SJSA1 (cell line): ENCODE measurements at places on chromosomes 11 and 22. TPM values are rescaled to one million over a fixed set of nuclear protein-coding genes. Genes with fewer than 3 reads are reported as not detected.

- H3K27me3 ChIP-seq: no peaks in the 10 kb centered on the region
- DNase-seq: no peak
- H3K4me1 ChIP-seq: no peaks in the 10 kb centered on the region
- H3K27ac ChIP-seq: no peak overlapping the region
Measured at GRCh38 chr11:123718469-123718868, 23.0 kb downstream of the ZNF202 start.

RBFOX2 gene
- total RNA-seq: 92.3 and 144 TPM in 2 replicates

DNA sequence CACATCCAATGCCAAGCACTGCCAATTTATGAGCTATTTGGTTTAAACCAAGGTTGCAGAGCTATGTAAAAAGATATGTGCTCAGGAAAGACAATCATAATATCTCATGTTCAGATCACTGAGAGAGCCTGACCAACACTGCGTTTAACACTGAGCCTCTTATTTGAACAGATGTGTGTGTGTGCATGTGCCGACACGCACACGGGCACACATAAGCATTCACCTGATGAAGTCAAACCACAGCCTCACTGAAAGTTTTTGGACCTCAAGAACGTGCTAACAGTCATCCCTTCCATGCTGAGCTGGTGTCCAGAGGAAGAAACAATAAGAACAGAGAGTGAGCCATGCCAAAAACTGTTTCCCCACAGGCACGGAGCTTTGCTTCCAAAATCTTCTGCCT lies 23.4 kb downstream of the HPS4 start:
- no peaks in the 10 kb centered on the region; the same call in 1 of the 2 replicates for H3K27me3 ChIP-seq
- DNase-seq: no peak
- H3K27ac ChIP-seq: no peak overlapping the region
- no peaks in the 10 kb centered on the region for H3K4me1 ChIP-seq

DNA sequence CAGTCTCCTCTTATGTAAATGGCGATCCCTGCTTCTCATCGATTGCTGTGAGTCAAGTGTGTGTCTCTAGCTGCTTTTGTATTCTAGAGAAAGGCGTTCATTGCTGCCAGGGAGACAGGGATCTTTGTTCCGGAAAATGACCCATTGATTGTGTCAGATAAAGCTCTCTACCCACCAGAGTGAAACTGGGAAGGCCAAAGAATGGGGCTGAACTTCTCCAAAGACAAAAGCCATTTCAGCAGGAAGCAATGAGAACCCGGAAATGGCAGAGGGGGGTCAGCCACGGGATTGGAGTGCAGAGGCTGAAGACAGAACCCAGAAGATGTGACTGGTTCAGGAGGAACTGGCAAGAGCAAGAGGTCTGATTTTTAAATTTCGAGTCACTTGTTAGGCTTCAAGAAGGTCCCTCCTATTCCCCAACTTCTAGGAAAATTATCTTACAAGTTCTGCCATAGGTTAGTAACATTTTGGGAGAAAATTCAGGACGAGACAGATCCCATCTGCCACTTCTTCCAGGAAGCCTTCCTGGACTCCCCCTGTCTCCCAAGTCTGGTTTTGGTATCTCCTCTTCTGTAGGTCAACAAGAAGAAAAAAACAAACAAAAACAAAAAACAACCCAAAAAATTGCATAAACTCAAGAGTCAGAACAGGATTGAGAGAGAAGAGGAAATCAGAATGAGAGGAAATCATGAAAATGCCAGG lies 110.6 kb downstream of the NECTIN1 start:
- H3K27me3 ChIP-seq: no peaks in the 10 kb centered on the region
- peaks cover 33% of the 10 kb centered on the region for H3K4me1 ChIP-seq
- no peaks in the 10 kb centered on the region for H3K36me3 ChIP-seq
- DNase-seq: no peak
- no peak overlapping the region for H3K27ac ChIP-seq

DNA sequence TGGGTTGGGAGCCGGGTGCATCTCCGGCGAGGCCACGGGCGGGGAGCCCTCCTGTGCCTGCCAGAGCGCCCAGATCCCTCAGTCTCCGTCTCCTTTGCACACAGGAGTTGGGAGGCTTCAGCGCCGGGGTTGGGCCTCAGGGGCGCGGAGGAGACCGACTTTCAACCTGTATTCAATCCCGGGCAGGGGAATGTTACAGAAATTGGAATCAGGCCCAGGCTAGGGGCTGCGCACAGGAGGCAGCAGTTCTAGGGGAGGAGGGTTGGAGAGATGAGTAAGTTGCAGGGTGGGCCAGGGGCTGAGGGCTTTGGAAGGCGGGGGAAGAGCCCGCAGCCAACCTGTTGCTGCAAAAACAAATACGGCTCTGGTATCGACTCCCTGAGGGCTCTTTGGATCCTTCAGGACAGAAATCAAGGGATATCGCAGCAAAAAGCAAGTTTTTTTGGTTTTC lies 640 bp upstream of the KCNA4 start:
- H3K36me3 ChIP-seq: no peaks in the 10 kb centered on the region
- H3K4me3 ChIP-seq: no peak overlapping the region
- no peak overlapping the region for H3K27ac ChIP-seq
- DNase-seq: no peak
- H3K27me3 ChIP-seq: peaks cover 18% of the 10 kb centered on the region
- H3K4me1 ChIP-seq: no peaks in the 10 kb centered on the region

DNA sequence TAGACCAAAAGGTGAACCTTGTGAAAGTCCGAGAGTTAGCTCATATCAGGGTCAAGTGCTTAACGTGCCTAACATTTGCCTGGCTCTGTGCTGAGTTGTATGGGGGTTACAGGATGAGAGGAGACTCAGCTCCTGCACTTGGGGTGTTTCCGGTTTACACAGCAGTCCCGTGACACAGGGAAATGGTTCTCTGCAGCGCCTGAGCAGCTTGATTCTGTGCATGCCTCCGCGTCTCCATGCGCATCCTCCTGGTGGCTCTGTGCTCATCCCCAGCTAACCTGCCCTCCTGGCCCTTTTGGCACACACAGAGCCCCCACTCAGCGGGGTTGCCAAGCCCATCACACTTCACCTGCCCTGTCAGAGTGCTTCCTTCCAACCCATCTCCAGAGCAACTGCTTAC lies 238.3 kb upstream of the TBCEL start:
- H3K36me3 ChIP-seq: no peaks in the 10 kb centered on the region
- no peaks in the 10 kb centered on the region for H3K27me3 ChIP-seq
- DNase-seq: no peak
- H3K4me3 ChIP-seq: no peak overlapping the region
- H3K4me1 ChIP-seq: peaks cover 2% of the 10 kb centered on the region; the same call in 1 of the 2 replicates

GRCh38 chr11:17979770-17980371 lies 33.0 kb downstream of the SERGEF start:
- no peak overlapping the region for H3K4me3 ChIP-seq
- H3K4me1 ChIP-seq: no peaks in the 10 kb centered on the region
- no peaks in the 10 kb centered on the region for H3K27me3 ChIP-seq
- no peaks in the 10 kb centered on the region for H3K36me3 ChIP-seq
- no peak overlapping the region for H3K27ac ChIP-seq

MMP13 gene
- total RNA-seq: not detected in 2 replicates

GRCh38 chr11:117197516-117198456 lies 1.4 kb upstream of the TAGLN start:
- H3K4me1 ChIP-seq: peaks cover 32% of the 10 kb centered on the region
- H3K36me3 ChIP-seq: peaks cover 3% of the 10 kb centered on the region; the same call in 1 of the 2 replicates
- H3K27me3 ChIP-seq: no peaks in the 10 kb centered on the region
- H3K27ac ChIP-seq: peak overlapping the region; percentile 72

KCNJ11 gene
- total RNA-seq: not detected in 2 replicates

GRCh38 chr22:29393019-29393608 lies 4.7 kb upstream of the AP1B1 start:
- H3K36me3 ChIP-seq: no peaks in the 10 kb centered on the region
- no peaks in the 10 kb centered on the region for H3K4me1 ChIP-seq
- no peak overlapping the region for H3K4me3 ChIP-seq
- no peak for DNase-seq

DNA sequence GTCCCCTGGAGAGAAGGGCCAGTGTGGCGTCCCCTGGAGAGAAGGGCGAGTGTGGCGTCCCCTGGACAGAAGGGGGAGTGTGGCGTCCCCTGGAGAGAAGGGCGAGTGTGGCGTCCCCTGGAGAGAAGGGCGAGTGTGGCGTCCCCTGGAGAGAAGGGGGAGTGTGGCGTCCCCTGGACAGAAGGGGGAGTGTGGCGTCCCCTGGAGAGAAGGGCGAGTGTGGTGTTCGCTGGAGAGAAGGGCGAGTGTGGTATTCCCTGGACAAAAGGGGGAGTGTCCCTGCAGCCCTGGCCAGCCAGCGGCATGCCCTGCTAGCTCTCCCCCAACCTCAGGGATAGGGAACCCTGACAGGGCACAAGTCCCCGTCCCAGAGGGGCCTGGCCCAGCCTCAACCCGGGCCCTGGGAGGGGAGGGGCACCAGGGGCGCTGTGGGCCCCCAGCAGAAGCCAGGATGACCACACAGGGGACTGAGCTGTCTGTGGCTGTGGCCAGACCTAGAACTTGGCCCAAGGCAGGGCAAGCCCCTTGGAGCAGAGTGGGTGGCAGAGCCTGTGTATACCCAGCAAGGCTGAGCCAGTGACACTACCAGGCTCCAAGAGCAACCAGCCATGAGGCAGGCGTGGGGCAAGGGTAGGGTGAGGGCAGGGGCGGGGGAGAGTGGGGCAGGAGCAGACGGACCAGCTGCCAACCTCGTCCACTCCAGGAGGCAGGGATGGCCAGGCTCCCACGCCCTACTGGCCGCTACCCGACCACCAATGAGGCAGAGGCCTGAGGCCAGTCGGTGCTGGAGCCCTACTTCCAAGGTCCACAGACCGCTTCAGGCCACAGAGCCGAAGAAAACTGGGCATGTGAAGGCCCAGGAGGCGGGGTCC lies 4.2 kb downstream of the HRAS start:
- peaks cover 9% of the 10 kb centered on the region for H3K4me1 ChIP-seq
- H3K27me3 ChIP-seq: no peaks in the 10 kb centered on the region
- H3K4me3 ChIP-seq: no peak overlapping the region
- H3K36me3 ChIP-seq: peaks cover 19% of the 10 kb centered on the region
- H3K27ac ChIP-seq: no peak overlapping the region
- DNase-seq: no peak

DNA sequence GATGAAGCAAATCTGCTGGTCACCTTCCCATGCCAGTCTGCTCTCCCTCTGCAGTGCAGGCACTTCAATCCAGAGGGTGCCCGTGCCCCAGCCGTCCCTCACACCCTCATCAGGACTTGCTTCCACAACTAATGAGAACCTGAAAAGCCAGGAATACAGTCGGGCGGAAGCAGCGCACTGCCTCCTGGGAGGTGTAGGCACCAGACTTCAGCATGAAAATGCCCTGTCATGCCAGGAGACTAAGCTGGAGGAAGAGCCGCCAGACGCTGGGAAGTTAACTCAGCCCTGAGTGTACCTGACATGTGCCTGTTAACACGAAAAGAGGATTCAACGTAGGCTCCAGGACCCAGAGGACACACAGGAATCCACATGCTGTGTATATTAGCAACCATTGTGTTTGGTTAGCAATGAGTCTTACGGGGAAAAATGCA lies 40.1 kb upstream of the FLI1 start:
- H3K4me3 ChIP-seq: no peak overlapping the region
- peak; percentile 31 for DNase-seq
- H3K36me3 ChIP-seq: no peaks in the 10 kb centered on the region
- peaks cover 4% of the 10 kb centered on the region; the same call in 1 of the 2 replicates for H3K4me1 ChIP-seq
- H3K27ac ChIP-seq: peak overlapping the region; percentile 22; the same call in 1 of the 2 replicates

DNA sequence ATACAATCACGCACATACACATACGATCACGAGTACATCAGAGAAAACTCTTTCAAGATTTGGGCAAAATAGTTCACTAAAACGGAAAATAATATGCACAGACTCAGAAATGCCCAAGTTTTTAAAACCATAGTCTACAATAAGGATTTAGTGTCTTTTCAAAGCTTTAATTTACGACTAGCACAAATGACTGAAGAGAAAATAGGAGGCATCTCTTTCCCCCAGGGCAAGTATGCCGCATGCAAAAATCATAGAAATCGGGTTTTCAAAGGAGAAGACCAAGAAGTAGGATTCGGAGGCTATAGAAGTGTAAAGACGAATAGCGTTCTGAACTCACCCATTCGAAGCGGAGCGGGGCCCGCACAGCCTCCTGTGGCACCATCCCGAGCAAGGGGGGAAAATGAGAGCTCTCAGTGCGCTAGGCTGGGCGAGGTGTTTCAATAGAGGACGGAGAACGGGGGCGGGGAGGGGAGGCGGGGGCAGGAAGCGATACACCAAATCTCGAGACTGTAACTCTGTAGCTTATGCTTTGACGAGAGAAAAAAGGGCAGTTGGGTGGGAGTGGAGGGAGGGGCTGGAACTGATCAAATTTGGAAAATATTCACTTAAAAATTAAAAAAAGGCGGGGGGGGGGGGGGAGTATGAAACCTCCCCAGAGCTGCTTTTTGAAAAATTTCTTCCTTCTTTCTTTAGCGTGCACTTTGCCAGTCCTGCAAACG lies 15.8 kb downstream of the BLID start:
- H3K4me1 ChIP-seq: peaks cover 33% of the 10 kb centered on the region
- peak overlapping the region; percentile 86 for H3K27ac ChIP-seq
- H3K27me3 ChIP-seq: no peaks in the 10 kb centered on the region
- peaks cover 7% of the 10 kb centered on the region; the same call in 1 of the 2 replicates for H3K36me3 ChIP-seq
- DNase-seq: peak; percentile 54
- H3K4me3 ChIP-seq: peak overlapping the region; percentile 42
